ENCODE measurements at places on chromosomes 4 and X.
A peak's percentile ranks its signal among the peaks of the same experiment; 100 is the strongest.

- peak; percentile 58 for DNase-seq
Observed at GRCh38 chr4:183445097-183445428, 627 bp downstream of the CDKN2AIP start.

DNA sequence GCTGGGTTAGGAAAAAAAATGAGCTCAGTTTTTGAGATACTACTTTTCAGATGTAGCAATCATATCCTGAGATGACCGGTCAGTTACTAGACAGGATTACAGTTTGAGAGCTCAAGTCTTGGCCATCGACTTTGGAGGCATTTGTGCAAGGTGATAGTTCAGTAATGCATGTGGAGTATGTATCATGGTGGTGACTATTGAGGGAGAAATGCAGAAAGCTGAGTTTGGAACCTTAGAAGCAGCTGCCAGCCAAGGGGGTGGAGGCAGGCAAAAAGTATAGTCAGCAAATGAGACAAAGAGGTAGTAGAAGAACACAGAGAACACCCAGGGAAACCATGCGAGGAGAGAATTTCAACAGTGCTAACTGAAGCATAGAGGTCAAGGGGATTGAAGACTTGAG, 48.7 kb upstream of the SLC4A4 start:
- DNase-seq: no peak

- DNase-seq: no peak
Observed at GRCh38 chr4:157079441-157079840, 3.5 kb downstream of the GLRB start.

DNA sequence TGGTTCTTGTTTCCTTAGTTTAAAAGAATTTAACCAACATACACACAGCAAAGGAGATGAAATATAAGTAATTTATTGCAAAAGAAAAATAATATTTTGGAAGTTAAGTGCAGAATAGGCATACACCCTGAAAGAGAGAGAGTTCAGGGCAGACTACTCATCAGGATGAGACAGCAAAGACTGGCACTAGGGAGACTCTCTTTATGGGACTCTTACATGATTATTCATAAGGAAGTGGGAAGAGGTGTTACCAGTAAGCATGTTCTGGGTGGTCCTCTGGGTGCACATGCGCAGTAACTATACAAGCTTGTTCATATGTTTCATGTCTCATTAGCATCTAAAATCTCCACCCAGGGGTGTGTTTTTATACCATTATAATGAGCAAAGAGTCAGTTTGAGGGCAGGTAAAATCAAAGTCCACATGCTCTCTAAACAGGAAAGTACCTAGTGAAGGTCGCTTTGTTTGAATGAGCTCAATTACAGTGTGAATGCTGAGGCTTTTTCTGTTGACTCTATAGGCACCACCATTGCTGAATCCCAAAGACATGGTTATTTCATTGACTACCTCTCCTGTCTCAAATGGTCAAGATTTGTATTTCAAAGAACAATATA, 38.2 kb upstream of the PRDM5 start:
- DNase-seq: no peak

DNA sequence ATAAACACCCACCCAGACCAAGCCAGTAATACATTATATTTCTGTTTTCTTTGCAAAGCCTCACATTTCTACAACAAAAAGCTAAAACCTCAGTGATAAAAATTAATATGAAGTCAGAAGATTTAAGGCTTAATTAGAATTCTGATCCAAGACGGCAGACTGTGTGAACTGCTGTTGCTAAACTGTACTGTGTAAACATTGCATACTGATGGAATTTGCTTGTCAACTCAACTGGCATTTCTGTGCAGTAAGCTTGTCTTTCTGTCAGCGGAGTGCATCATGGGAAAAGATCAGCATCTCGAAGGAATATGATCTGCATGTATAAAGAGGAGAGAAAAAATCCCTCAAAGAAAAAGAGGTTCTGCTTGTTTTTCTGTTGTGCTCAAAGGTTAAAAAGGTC, 69.4 kb upstream of the SPANXB1 start:
- no peak for DNase-seq

DNA sequence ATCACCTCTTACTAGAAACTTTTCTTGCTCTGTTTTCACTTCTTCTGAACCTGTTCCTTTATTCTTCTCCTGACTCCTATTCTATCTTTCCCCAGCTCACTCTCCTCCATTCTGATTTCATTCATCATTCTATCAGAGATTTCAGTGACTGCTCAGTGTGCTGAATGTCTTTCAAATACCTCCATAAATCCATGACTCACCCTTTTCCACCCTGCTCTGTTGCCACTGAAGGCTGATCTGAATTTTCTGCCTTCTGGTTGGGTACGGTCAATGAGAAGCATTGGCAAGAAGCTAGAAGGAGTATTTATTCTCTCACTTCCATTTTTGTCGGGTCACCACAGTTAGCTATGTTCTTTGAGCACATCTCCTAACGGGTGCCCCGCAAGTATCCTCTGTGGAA, 265.9 kb downstream of the CBLL2 start:
- no peak for DNase-seq

GRCh38 chr4:86250619-86251018, 109.2 kb downstream of the MAPK10 start:
- DNase-seq: no peak

DNA sequence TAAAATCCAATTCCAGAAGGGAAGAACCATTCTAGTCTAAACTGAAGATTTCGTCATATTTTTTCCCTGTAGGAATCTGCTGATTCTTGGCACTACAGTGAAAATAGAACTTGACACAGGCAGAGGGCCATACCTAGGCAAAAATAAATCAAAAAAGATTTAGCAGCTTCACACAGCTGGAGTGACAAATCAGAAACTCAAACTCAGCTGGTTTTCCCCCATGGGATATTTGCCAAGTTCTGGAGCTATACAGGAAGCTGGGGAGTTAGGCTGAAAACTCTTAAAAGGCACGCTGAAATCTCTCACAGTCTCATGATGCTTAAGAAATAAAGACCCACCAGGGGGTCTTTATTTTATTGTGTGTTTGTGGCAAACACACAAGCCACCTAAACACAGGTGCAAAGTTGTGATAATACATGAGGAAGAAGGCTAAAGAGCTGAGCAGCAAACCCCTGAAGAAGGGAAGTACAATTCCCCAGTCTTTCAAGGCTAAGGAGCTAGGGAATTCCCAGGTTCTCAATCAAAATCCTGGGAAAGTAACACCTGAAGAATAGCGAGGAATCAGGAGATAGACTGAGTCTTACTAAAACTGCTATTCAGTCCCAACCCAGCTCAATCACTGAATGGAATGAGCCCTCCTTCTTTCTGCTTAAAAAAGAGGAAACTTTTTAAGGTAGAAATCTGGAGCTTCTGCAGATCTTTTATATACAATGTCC, 32.1 kb upstream of the BEND2 start:
- DNase-seq: no peak

DNA sequence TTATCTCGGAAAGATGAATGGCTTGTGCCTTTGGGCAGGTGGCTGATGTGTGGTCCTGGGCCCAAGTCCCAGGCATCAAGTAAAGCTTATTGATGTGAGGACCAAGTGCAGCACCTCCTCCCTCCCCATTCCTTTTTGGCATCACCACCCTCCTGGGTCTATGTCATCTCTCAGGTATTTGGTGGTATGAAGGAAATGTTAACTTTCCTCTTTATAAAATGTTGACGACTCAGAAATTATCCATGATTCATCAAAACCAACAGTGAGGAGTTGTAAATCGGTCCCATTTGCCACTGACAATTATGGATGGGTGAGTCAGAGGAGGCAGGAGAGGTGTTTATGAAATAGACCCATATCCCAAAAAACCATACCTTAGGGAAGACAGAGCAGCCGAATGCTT, 229.4 kb upstream of the GATB start:
- no peak for DNase-seq

DNA sequence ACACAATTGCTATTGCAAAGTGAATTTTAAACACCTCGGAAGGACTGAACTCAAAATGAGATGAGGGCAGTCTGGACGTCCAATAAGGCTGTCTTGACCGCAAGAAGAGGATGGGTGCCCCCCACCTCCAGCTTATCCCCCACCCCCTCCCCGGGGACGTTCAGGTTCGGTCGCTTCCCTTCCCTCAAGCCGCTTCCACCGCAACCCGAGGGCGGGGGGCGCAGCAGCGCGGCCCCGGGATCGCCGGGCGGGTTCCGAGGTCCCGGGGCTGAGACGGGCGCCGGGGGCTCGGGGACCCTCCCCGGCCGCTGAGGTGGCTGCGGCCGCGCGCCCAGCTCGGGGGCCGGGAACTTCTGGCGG, 480 bp downstream of the USP46 start:
- DNase-seq: no peak

GRCh38 chrX:7500386-7500785, 342.6 kb upstream of the VCX start:
- DNase-seq: no peak

GRCh38 chr4:3200423-3201090, 48.4 kb upstream of the MSANTD1 start:
- no peak for DNase-seq

GRCh38 chrX:38494239-38494823, 67.0 kb upstream of the TSPAN7 start:
- no peak for DNase-seq

GRCh38 chr4:103802766-103803165, 83.0 kb upstream of the TACR3 start:
- DNase-seq: no peak

All from activated CD4-positive, alpha-beta T cell treated with anti-CD3 and anti-CD28 coated beads, Interleukin-10, Interleukin-2, amounts not matched to agents 100 ng/mL and 50 ng/mL, durations not matched to agents 16 hours and 8 hours (primary cell).